ENCODE measurements at places on chromosomes 5 and 9. TPM values are rescaled to one million over a fixed set of nuclear protein-coding genes. Genes with fewer than 3 reads are reported as not detected.

Gene SLC4A9
- polyA plus RNA-seq = 0.29 TPM

Gene DIRAS2
- polyA plus RNA-seq = 43.5 TPM

Gene DAPK1
- 82.6 TPM for polyA plus RNA-seq

Gene GMCL2
- polyA plus RNA-seq = 0.10 TPM

Gene PCDHA1
- 9.7 TPM for polyA plus RNA-seq

Gene ENTPD2
- 49.1 TPM for polyA plus RNA-seq

Gene OGN
- polyA plus RNA-seq = 70.2 TPM
